AG20443 (cell line): ENCODE measurements at places on chromosomes 13 and 19.

GRCh38 chr13:33087790-33088189, 71.6 kb downstream of the KL start:
- DNase-seq = no peak

DNA sequence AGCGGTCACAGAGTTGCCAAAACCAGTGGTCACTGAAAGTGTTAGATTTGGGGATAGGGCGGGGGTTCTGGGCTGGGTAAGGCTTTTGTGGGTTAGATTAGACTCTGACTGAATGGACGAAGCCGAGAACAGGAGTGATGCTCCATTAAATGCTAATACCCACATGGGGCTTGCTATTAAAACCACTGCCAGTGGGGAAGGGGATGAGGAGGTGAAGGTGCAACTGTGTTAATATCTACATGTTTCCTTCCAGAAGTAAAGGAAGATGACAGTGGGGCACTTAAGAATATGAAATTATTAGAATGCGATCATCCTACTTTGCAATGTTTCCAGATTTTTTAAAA, 573 bp upstream of the ZNF614 start:
- DNase-seq = no peak

DNA sequence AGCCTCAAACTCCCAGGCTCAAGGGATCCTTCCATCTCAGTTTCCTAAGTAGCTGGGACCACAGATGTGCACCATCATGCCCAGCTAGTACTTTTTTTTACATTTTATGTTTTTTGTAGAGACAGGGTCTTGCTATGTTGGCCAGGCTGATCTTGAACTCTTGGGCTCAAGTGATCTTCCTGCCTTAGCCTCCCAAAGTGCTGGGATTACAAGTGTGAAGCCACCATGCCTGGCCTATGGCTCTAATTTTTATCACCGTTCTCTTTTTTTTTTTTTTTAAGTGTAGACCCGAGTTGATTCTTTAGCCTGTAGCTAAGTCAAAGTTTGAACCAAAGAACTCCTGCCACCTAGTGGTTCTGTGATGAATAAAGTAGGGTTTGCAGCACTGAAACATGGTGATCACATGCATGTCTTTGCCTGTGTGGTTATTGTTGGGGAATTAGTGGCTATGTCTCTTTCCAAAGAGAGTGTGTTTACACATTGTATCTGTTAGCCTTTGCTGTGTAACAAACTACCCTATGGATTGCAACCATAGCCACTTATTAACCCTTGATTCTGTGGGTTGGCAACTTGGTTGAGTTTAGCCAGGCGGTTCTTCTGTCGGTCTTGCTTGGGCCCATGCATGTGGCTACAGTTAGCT, 11.6 kb downstream of the NFILZ start:
- DNase-seq = peak; percentile 67

DNA sequence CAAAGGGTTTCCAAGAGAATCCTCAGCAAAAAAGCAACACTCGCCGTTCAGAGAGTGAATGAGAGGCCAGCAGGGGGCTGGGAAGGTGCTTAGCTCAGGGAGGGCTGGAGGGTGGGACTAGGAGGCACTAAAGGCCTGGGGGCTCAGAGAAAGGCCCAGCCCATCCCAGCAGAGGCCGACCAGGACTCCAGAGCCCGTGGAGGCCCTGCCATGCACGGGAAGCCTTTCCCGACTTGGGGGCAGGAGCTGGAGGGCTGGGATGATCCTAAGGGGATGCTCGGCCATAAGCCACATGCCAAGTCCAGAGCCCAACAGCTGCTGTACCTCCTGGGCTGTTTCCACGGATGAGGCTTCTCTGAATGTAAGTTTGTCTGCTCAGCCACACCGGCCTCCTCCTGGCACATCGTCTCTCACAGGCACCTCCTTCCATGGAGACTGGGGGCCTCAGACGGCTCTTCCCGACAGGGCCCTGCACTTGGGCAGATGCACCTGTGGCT, 19.5 kb downstream of the RASA3 start:
- DNase-seq = no peak

GRCh38 chr19:10625003-10625761, at the start of gene SLC44A2:
Gene SLC44A2 (plus strand): TSS chr19:10625553. CDS start chr19:10625634, 81 bp downstream.
- DNase-seq = peak; percentile 97

DNA sequence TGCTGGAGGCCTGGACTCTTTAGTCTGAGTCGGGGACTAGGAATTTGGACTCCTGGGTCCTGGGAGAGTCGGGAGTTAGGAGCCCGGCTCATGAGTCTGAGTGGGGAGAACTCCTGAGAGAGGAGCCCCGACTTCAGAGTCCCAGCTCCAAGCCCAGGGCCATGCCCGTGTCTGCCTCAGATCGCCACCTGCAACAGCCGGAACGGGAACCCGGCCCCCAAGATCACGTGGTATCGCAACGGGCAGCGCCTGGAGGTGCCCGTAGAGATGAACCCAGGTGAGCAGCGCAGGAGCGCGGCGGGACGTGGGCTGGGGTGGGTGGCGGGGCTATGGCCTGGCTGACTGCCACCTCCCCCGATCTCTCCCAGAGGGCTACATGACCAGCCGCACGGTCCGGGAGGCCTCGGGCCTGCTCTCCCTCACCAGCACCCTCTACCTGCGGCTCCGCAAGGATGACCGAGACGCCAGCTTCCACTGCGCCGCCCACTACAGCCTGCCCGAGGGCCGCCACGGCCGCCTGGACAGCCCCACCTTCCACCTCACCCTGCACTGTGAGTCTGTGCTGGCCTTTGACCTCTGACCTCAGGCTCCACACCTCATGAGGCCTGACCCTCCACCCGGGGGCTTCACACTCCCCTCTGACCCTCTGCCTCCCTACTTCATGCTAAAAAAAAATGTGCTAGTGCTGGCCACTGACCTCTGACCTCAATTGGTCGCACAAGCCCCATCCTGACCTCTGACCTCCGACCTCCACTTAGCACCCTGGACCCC, 4.4 kb downstream of the BCAM start:
- no peak for DNase-seq
